H1 (cell line): ENCODE measurements at places on chromosomes 1 and 21. TPM values are rescaled to one million over a fixed set of nuclear protein-coding genes. Genes with fewer than 3 reads are reported as not detected.

DNA sequence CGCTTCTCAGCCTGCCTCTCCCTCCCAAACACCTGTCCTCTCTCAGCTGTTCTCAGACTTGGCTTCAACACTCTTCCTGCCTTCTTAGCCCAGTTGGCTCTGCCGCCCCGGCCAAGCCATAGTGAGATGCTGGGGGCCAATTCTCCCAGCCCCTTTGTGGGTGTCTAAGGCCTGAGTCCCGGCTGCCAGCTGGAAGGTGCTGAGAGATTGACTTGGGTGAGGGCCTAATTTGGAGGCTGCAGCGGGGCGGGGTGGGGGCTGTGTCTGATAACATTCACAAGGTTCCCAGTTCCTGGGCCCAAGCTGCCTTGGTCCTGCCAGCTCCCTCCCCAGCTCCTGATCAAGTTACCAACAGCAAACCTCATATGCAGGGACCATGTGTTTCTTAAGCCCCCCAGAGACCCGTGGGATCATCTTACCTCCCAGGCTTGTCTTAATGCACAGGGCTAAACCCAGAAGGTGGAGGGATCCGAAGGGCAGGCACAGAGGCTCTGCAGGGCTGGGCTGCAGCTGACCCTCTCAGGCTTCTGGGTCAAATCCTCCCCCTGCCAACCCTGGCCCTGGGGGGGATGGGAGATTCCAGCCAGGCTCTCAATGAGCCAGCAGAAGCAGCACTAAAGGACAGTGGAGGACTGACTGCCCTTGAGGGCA is 9.8 kb downstream of the INKA2 start:
- no peaks in the 10 kb centered on the region; the same call in 1 of the 2 replicates for H3K27me3 ChIP-seq
- no peak for DNase-seq
- H3K36me3 ChIP-seq: no peaks in the 10 kb centered on the region; the same call in 1 of the 2 replicates

The ZMPSTE24 gene
- total RNA-seq: 41.5 and 42.9 TPM in 2 replicates

The LCE1E gene
- not detected in 2 replicates for total RNA-seq

- no peak overlapping the region for H3K4me3 ChIP-seq
- H3K27ac ChIP-seq: no peak overlapping the region
- H3K27me3 ChIP-seq: no peaks in the 10 kb centered on the region
- no peaks in the 10 kb centered on the region for H3K36me3 ChIP-seq
- H3K4me1 ChIP-seq: no peaks in the 10 kb centered on the region
These were observed 352.1 kb downstream of the TBX15 start for GRCh38 chr1:118636004-118636403.

The CAPN8 gene
- 0.26 TPM in 1 of 2 replicates, not detected in the other for total RNA-seq

GRCh38 chr1:172122381-172122780 is 281.1 kb downstream of the DNM3 start:
- no peaks in the 10 kb centered on the region for H3K4me1 ChIP-seq
- no peaks in the 10 kb centered on the region for H3K36me3 ChIP-seq
- H3K27me3 ChIP-seq: no peaks in the 10 kb centered on the region
- H3K27ac ChIP-seq: no peak overlapping the region

- no peak overlapping the region for H3K27ac ChIP-seq
- H3K4me3 ChIP-seq: no peak overlapping the region
- peaks cover 14% of the 10 kb centered on the region for H3K4me1 ChIP-seq
- no peaks in the 10 kb centered on the region for H3K27me3 ChIP-seq
- DNase-seq: no peak
These were observed 226.0 kb upstream of the KAZN start for GRCh38 chr1:14372526-14372925.

- DNase-seq: no peak
- H3K4me1 ChIP-seq: peaks cover 7% of the 10 kb centered on the region
- H3K36me3 ChIP-seq: peaks cover 18% of the 10 kb centered on the region
- no peak within 1 kb of the TSS for H3K27ac ChIP-seq
- H3K4me3 ChIP-seq: peak within 1 kb of the TSS; percentile 76
- H3K27me3 ChIP-seq: no peaks in the 10 kb centered on the region
These were observed at the start of gene S100A11 for GRCh38 chr1:152036267-152037216. Gene S100A11 (minus strand): TSS chr1:152037004. CDS start chr1:152036915, 89 bp downstream.
